ENCODE measurements at places on chromosomes 5 and 9. TPM values are rescaled to one million over a fixed set of nuclear protein-coding genes. Genes with fewer than 3 reads are reported as not detected.

- no peaks in the 10 kb centered on the region for H3K36me3 ChIP-seq
- H3K4me3 ChIP-seq = peak overlapping the region; percentile 1
- peak; percentile 37 for DNase-seq
- peak overlapping the region; percentile 99 for H3K27ac ChIP-seq
Observed at GRCh38 chr5:149937610-149938009, 7.0 kb downstream of the PDE6A start.

TAF9 gene
- total RNA-seq = 50.8 TPM

DNA sequence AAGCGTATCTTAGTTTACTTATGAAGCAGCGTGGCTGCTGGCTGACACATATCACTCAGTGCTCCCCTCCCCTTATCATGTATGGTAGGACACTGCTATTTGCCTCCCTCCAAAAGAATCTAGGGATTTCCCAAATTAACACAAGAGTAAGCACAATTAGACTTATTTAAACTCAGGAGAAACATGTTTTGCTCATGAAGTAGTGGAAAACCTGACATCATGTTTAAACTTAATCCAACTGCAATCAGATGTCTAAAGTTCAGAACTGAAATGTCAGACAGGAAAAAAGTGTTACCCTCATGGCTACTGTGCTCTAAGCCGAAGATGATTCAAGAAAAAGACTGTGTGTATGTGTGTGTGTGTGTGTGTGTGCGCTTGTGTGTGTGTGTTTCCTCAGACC is 324.1 kb upstream of the TNC start:
- H3K4me1 ChIP-seq = no peaks in the 10 kb centered on the region
- no peaks in the 10 kb centered on the region for H3K27me3 ChIP-seq
- DNase-seq = no peak

DNA sequence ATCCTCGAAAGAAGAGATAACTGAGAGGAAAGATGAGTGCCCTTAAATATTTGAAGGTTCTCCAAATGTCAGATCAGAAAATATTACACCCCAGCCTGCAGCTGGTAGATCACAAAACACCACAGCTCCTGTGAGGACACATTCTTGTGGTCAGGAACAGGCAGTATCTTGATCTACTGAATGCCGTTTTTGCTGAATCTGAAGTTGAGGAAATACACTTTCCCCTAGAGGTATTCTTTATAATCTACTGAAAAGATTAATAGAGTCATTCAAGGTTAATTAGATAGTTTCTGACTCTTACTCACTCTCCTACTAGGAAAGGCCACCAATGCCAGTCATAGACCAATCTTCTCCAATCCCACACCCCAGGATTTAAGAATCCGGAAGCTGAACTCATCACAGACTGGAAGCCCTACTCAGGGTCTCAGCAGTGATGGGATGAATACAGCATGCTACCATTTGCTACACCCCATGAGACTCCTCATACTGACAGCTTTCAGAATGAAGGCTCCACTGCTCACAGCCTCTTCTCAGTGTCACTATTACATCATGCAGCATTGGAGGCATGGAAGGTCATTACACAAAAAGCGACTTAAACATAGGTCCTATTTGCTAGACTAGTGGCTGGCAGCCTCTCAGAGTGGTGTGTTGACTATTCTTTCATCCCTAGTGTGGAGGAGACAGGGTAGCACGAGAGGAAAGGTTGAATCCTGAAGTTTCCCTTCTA is 143.9 kb upstream of the SLC1A3 start:
- no peak for DNase-seq
- H3K27ac ChIP-seq = no peak overlapping the region
- H3K4me3 ChIP-seq = no peak overlapping the region
- H3K27me3 ChIP-seq = no peaks in the 10 kb centered on the region

FBXO4 gene
- total RNA-seq = 27.8 TPM

Data from PC-9 (cell line).